ENCODE measurements at places on chromosomes 6 and 20. TPM values are rescaled to one million over a fixed set of nuclear protein-coding genes. Genes with fewer than 3 reads are reported as not detected.
A peak's percentile ranks its signal among the peaks of the same experiment; 100 is the strongest.

DNA sequence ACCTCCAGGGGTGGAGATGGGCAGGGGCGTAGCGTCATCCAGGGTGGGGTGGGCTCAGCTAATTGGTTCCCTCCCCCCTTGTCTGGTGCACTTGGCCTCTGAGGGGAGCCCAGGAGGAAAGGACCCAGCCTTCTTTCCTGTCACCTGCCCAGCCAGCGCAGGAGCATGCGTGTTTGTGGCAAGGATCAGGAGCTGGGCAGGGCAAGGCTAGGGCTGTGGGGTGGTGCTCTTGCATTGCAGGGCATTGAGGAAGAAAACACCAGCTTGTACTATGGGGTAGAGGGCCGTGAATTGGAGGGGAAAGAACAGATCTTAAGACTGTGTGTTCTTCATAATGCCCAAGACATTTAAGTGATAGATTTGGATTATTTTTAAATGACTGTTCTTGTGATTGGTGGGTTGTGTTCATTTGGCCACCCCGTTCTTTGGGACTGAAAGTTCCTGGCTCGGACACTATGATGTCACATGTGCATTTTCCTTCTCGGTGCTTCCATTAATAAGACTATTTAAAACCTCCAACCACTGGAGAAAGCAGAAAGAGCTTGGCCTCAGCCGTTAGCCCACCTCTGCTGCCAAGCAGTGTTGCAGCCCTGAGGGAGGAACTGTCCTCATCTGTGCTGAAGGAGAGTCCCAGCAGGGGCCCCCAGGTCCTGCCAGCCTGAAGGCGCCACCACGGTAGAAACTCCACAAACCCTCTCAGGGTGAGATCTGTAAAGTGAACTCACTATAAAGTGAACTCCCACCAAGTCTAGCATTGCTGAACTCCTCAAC is 136.2 kb upstream of the INSM1 start:
- DNase-seq: no peak

DNA sequence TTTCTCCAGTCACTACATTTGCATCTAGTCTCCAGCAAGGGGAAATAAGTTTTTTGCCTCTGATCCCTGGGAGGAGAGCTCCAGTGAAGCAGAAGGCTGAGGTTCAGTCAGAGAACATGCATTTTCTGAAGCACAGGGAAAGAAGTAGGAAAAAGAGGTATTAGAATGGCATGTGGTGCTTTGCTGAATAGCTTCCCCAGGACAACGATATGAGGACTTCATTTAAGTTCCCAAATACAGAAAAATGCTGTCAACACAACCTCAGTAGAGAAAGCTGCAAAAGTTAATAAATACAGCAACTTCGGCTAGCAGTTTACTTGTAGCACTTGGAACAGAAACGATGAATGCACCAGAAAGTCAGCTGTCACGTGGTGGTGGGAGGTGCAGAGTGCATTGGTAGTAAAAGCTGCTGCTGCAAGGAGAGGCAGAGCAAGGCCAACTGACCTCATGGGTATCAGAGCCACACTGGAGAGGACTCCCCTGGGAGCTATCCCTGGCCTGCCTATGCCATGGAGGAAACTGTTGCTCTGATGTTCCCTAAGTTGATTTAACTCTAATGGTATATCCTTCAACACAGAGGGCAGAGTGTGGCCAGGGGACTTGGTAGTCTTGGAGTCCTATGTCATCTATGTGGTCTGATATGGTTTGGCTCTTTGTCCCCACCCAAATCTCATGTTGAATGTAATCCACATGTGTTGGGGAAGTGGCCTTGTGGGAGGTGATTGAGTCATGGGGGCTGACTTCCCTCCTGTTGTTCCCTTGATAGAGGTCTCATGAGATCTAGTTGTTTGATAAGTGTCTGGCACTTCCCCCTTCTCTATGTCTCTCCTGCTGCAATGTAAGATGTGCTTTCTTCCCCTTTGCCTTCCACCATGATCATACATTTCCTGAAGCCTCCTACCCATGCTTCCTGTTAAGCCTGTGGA is 85.9 kb downstream of the ADTRP start:
- no peak for DNase-seq

DNA sequence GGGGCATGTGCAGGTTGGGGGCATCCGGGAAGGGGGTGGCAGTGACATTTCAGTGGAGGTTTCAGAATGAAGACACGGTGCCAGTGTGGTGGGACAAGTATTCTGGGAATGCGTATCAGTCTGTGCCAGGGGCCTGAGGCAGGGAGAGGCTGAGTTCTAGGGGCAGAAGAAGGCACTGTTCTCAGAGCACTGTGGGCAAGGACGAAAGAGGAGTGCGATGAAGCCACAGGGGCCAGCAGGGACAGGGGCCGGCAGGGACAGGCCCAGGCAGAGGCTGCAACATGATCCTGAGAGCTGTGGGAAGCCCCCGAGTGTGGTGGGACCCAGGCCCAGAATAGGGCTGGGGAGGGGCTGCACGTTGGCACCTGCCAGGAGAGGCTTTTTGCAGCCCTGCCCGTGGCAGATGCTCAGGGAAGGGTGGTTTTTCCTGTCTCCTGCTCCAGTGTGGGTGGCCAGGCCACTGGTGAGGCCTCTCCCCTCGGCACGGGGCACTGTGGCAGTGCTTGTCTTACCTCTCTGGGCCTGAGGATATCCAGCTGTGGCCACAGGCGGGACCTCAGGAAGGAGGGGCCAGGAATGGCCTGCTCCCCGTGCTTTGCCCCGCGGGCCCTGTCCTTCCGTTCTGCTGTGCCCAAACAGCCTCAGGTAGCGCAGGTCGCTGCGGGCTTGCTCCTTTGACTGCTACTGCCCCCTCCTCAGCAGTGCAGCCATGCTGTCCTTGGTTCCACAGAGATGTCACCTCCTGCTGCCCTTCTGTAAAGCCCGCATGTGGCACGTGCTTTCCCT is 10.0 kb downstream of the ENTPD6 start:
- no peak for DNase-seq

DNA sequence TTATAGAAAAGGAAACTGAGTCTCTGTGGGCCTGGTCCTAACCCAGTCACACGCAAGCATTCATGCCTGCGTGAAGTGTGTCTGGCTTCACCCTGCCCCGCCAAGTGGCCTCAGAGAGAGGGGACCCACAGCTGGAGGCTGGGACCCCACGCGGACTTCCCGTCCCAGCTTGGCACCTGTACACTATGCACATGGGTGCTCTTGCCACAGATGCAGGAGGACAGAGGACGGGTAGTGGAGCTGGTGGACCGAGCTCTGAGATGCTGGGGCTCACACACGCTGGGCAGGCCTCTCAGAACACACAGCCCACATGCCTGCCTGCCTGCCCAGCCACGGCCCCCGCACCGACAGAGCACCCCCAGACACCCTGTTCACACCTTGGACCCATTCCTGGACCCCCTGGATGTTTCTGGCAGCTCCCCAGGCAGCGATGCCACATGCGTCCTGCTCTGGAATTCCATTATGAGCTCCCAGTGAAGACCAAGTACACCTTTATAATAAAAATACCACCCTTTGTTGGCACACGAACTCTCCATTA is 24.9 kb upstream of the SMOC2 start:
- DNase-seq: no peak

DNA sequence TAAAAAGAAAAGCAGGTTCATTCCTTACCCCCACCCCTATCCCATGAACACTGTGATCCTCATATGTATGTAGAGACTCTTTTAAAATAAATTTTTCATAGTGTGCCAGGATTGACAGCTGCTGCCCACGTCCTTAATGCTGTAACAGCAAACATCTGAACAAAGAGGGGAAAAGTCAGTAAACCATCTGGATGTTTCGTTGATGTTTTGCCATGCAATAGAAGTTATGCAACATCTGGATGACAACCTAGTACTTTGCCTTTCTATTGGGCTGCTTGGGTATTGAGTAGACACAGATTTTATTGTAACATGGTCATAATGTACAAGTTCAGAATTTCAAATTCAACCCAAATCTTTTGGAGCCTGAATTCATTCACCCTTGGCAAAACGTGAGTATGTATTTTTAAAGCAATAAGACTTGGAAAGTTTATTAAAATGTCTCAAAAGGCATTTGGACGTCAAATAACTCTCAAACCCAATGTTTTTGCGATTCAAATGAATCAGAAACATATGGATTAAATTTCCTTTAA is 500.3 kb downstream of the DHX35 start:
- DNase-seq: no peak

- DNase-seq: peak; percentile 6
These were observed 41.5 kb upstream of the KCNQ5 start for GRCh38 chr6:72580281-72580940.

DNA sequence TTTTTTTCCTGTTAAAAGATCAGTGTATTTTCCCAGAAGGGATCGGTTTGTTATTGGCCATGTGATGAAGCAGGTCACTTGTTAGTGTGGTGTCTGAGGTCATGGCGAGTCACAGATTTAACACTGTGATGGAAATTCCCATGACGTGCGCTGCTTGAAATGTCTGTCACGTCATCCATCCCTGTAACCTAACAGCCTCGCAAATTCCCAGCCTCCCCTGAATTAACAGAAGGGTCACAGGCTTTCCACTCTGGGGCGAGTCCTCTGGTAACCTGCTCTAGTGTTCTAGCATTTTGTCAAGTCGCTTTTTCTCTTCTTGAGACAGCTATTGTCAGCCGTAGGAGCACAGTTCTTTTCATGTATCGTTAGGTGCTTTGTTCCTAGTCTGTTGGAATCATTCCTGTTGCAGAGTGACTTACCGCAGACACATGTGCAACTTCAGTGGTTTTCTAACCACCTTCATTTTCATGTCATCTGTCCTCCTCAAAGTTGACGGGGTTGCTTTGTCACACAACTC is 137.2 kb downstream of the MAP3K4 start:
- no peak for DNase-seq

Gene OTOR
- 0.82 TPM for total RNA-seq

GRCh38 chr20:34091637-34092200 is 20.3 kb downstream of the EIF2S2 start:
- no peak for DNase-seq

DNA sequence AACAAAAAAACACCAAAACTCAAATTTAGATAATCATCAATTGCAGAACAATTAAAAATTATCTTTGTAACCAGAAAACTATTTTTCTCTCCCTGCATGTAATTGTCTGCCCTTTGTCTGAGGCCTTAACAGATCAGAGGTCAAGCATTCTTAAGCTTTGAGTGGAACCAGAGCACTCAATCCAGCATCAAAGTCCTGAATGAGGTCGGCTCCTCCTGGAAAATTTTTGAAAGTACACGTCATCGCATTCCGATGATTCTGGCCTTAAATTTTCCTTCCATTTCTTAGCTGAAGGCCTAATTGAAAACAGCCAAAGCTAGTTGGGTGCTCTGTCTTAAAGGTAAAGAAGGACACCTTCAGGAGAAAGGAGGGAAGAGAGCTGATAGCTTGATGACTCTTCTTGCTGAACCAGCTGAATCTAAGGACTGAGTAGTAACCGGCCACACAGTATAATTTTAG is 510.2 kb upstream of the SULF2 start:
- DNase-seq: no peak

- DNase-seq: no peak
These were observed 28.4 kb upstream of the KCNK16 start for GRCh38 chr6:39350723-39351505.

GRCh38 chr20:51480507-51481270 is 61.8 kb downstream of the NFATC2 start:
- no peak for DNase-seq

GRCh38 chr6:76166874-76167273 is 94.4 kb upstream of the IMPG1 start:
- DNase-seq: no peak

GRCh38 chr6:33993653-33994471 is 152.0 kb downstream of the GRM4 start:
- no peak for DNase-seq

Gene POM121L2
- total RNA-seq: not detected

DNA sequence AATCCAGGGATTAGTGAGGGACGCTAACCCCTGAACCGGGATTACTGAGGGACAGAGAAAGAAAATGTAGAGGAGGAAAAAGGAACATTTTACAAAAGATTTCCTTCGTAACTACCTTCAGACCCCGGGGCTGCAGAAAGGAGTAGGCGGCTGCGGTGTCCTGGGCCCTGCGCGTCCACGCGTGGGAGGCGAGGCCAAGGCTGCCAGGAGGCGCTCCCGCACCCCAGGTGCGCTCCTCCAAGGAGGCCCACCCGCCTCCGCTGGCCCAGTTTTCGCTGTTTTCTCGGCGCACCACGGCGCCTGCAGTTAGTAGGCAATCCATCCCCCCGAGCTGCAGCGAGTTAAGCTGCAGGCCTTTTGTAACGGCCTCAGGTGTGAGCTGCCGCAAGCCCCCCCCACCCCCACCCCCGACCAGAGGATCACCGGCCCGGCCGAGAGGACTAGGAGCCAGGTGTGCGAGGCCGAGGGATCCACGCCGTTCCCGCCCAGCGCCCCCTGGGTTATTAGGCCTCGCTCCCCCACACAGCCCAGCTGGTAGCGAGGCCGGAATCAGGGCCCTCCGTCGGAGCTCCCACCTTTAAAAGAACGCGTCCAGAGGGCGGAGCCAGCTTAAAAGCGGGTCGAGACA is 380.3 kb upstream of the ARID1B start:
- no peak for DNase-seq

Gene MYBL2
- total RNA-seq: 0.41 TPM

Gene MMP24
- 102 TPM for total RNA-seq

DNA sequence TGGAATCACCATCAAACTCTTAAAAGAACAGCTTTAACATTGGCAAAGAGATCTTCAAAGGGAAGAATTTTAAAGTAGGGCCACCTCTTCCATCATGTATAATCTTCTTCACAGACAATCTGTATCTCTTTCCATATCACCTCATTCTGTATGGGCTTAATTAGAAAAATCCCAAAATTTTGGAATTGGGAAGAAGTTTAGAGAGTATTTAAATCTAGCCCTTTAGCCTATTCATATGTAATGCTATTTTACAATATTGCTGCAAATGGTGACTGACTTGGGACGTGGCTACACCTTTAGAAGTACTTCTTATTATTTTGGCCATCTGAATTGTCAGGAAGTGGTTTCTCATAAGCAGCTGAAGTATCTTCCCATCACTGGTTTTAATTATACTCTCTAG is 474.3 kb downstream of the RFPL4B start:
- no peak for DNase-seq

Gene FOXA2
- total RNA-seq: not detected

GRCh38 chr20:62800314-62801259 is 4.0 kb upstream of the OGFR start:
- DNase-seq: no peak

- DNase-seq: no peak
These were observed 6.4 kb downstream of the FAM83D start for GRCh38 chr20:38932457-38933120.

DNA sequence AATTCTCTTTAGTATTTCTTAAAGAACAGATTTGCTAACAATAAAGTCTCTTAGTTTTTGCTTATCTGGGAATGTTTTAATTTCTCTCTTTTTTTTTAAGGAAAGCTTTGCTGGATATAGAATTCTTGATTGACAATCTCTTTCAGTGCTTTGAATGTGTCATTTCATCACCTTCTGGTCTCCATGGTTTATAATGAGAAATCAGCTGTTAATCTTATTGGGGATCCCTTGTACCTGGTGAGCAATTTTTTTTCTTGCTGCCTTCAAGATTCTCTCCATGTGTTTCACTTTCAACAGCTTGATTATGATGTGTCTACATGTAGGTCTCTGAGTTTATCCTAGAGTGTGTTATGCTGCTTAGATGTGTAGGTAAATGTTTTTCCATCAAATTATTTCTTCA is 16.4 kb upstream of the PSMF1 start:
- DNase-seq: no peak
